ENCODE measurements at places on chromosomes 4 and X.

DNA sequence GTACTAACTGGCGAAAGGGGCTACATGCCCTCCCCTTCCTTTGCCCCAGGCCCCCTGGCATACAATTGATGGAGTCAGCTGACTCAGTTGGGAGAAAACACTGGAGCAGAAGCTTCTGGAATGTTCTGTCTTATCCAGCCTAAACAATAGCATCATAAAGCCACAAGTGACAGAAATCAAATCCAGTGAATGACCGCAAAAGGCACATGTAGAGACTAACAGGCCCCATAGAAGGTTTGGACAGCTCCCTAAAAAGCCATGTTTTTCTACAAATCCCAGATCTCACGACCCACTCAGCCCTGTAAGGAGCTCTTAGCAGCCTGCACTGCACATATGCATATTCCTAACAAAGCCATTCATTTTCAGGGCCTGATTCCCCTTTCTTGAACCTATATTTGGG, 25.1 kb downstream of the SCARB2 start:
- no peak for DNase-seq

- no peak for DNase-seq
Measured at GRCh38 chr4:73481358-73481757, at the start of gene AFM. AFM (plus strand) TSS chr4:73481745; CDS start chr4:73481776, 31 bp downstream.

DNA sequence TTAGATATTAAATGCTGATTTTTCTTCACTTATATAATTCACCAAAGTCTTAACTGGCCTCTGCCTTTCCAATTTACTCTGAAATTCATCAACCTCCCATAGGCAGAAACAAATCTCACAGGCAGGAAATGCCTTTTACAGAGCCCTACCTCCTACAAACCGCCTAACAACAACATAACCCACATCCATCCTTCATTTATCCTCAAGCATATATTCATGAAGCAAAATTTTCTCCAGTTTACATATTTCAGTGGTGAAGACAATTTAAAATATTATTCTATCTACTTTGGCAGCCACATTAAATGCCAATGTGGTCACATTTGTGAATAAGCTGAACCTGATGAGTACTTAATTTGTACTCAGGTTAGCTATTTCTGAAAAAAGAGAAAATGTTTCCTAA, 30.3 kb downstream of the SEPSECS start:
- no peak for DNase-seq

- DNase-seq: no peak
Measured at GRCh38 chrX:110734894-110735541, 60.6 kb downstream of the CHRDL1 start.

- no peak for DNase-seq
Measured at GRCh38 chr4:145840801-145841200, 97.8 kb downstream of the ZNF827 start.

DNA sequence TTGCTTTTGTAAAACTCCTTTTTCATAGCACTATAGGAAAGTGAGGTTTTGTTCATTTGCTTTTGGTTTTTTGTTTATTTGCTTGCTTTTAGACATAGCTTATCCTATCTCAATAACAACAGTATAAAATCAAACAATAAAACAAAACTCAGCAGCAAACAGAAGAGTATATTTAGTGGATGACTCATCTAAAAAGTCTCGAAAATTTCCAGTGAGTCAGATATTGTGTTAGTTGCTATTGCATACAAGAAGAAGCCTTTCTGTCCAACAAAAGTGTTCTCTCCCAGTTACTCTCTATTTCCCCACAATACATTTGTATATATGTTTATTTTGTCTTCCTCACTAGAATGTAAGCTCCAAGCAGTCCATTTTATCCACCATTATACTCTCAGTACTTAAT, 36.0 kb upstream of the NPNT start:
- no peak for DNase-seq

- DNase-seq: no peak
Measured at GRCh38 chr4:17962171-17962570, 59.4 kb downstream of the LCORL start.

DNA sequence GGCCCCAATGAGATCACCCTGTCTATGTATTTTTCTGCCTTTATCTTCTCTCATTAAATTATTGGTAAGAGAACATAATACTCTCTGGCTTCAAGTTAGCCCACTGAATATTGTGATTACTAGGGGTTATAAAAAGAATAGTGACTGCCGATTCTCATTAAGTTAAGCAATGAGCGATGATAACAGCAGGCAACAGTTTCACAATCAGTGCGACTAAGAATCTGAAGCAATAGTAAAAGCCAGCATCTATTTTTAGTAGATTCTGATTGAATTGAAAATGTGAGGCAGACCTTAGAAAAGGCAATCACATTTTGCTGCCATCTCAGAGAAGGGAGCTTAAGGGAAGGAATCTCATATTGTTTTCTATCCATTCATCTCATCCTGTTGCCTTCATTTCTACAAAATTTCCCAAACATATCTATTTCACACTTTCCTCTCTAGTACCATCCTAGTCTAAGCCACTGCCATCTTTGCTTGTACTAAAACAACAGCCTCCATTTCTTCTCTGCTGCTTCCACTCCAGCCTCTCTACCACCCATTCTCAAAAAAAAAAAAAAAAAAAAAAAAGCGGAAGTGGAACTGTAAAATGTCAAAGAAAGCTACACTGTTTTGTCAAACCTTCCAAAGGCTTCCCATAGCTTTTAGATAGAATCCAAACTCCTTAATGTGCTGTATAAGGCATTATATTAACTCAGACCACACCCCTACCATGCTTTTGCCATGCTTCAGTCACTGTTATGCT, 17.4 kb downstream of the GABRA4 start:
- DNase-seq: no peak

GRCh38 chr4:73801692-73802091, 34.8 kb upstream of the CXCL6 start:
- DNase-seq: no peak

- DNase-seq: peak; percentile 9
Measured at GRCh38 chrX:115690511-115691216, 129.7 kb downstream of the PLS3 start.

DNA sequence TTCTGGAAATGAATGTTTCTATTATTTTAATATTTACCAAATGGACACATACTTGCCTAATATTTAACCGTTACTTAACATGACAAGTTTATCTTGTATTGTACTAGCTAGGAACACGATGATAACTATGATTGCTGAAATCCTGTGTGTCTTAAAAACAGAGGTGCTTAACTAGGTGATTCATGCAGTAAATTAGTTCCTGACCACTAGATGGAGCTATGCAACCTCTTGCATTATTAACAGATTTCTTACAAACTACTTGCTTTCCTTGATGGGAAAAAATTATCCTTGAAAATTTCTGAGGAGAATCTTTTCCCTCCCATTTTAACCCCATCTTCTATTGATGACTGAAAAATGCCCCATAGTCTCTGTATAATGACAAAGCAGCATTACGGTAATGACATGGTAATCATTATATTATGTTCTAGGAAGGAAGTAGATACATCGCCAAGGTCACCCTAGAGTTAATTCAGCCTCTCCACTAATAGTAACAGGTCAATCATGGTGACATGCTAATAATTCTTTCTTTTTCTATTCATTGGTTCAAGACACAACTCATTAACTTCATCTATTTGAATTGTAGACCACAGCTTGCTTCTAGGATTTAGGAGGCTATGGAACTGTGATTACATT, 844.2 kb downstream of the RAPGEF2 start:
- no peak for DNase-seq

DNA sequence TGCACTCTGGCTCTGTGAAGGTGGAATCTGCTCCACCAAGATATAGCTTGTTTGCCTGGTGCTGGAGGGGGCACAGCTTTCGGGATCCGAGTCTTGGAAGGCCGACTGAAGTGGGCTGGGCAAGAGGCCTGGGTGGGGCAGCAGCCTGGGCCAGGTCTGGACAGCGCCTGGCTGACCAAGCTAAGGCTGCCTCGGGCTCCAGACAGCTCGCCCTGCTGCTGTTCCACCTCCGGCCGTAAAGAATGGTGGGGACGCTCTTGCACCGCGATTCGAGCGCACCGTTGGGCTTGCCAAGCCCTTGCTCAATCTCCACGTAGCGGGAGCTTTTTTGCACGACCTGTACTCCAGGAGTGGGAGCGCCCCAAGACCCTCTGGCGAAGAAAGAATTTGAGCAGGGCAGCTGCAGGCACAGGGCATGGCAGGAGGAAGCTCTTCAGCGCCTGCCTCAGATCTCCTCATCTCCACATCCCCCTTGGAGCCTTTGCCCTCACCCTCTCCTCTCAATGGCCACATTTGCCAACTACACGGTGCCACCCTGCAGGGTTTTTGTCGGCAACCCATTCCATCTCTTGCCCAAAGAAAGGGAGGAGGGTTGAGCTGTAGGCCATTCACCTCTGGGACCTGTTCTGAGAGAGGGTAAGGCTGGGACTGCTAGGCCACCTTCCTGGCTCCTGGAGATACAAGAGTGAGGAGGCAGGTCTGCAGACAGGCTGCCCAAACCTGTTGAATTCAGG, 18.9 kb downstream of the CNGA2 start:
- DNase-seq: no peak

GRCh38 chr4:102022343-102022742, 231.8 kb downstream of the BANK1 start:
- no peak for DNase-seq

DNA sequence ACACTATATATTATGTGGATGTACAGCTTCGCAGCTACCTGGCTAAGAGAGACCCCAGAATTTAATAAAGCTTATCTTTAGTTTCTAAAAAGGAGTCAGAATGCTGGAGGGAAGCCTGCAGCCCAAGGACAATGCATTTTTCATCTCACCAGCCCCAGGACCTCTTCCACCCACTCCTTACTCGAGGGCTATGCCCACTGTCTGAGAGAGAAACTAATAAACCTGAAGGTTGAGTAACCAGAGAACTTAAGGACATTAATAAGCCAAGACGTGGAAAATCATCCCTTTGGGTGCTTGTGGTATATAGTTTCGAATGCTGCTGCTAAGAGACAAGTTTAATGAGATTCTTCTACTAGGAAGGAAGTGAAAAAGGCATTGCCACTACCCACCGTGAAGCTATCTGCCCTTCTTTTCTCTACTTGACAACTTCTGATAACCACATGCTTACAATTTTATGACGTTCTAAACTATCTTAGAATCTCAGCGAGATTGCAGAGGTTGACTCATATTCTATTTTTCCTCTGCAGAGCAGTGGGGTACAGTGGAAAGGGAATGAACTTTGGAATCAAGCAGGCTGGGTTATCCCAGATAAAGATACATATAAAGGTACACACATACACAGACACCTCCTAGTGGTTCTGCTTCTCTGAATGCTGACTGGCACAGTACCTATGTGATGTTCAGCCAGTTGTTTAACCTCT, 3.3 kb downstream of the RELL1 start:
- no peak for DNase-seq

GRCh38 chr4:43241104-43241503, 348.6 kb downstream of the GRXCR1 start:
- no peak for DNase-seq

DNA sequence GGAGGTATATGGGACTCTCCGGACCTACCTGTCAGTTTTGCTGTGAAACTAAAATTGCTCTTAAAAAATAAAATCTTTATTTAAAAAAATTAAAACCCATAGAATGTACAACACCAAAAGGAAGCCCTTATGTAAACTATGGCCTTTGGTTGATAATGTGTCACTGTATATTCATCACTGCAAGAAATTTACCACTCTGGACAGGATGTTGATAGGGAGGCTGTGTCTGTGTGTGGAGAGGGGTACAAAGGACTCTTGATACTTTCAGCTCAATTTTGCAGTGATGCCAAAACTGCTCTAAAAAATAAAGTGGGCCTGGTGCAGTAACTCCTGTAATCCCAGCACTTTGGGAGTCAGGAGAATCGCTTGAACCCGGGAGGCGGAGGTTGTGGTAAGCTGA, 2.9 kb upstream of the ZMYM3 start:
- DNase-seq: no peak

DNA sequence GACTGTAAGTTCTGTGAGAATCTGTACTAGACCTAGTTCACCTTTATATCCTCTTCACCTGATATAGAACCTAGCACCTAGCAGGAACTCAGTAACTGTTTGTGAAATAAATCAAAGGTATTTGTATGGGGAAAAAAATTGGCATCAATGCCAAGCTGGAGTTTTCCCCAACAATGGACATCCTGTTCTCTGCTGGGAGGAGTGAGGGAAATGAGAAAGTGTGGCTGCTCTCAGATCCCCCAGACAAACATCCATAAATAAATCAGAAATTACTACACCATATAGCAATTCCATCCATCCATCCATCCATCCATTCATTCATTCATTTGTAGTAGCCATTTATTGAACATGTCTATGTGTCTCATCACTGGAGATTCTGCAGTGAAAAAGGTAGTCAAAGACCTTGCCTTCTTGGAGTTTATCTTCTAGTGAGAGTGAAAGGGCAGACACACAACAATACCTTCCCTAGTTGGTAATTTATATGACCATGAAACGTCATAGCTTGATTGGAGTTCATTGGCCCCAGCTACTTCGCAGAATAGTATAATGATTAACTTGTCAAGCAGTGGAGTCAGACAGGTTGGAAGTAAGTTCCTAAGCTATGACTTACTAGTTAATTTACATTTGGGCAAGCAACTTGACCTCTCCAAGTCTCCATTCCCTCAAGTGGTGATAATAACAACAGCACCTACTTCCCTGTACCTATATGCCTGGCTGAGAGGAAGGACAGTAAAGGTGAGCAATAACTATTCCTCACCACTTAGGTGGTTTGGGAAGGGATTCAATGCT, 98.7 kb upstream of the KIT start:
- no peak for DNase-seq

DNA sequence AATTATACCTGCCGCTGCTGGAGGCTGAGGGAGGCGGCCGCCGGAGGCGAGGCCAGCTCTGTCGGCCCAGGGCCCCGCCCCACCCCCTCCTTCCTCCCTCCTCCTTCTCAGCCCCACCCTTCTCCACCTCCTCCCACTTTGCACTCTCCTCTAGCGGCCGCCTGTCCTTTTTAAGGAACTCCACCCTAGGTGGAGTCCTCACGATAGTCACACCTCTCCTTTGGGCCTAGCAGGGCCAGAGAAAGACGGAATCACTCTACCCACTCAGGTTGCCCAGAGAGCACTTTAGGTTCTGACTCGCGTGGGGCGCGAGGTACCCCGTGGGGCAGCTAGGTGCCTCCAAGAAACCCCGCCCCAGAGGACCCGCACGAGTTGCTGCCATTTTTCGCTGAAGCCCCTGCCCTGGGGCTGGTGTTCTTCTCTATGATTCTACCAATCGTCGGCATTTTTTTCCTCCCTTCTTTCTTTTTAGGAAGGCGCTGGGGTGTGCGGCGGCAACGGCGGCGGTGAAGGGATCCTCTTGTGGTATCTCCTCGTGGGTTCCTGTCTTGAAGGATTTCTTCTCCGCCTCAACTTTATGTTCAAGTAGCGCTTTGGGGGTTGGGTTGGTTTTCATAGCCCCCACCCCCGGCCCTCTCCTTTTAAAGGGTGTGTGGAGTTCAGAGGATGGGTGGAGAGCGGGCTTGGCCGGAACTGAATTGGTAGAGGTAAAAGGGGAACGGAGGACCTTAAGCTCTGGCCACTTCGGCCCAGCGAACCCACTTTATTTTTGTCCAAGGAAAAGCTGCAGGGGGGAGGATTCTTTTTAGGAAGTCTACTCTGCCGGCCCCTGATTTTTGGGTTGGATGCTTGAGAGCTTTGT, at the start of gene KLF8:
Gene KLF8, plus strand, starts transcription at position 136 of the 862 bp plus-strand sequence. CDS start 979 bp downstream, outside the sequence.
- no peak for DNase-seq

DNA sequence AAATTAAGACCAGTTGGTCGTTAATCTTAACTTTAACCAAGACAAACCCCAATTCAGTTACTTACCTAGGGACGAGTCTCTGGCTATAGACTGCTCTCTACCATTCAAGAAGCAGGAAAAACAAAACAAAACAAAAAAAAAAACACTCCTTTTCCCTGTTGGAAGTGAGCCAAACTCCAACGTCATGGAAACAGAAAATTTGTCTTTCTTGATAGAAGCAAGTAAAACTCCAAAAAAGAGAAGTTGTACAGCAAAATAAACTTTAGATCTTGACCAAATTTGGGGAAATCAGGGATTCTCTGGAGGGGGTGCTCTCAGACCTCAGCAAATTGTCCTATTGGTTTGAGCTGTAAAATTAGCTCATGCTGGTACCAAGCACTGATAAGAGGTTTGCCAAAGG, 3.7 kb downstream of the CNGA1 start:
- DNase-seq: no peak

Measured in NCI-H187 (cell line).